LHCN-M2 (cell line): ENCODE measurements at places on chromosomes 1 and 21. TPM values are rescaled to one million over a fixed set of nuclear protein-coding genes. Genes with fewer than 3 reads are reported as not detected.

- DNase-seq = no peak
Measured at GRCh38 chr21:41876928-41877652, 2.1 kb downstream of the PRDM15 start.

GRCh38 chr1:100387657-100388350 lies 35.5 kb downstream of the CDC14A start:
- no peak for DNase-seq

DNA sequence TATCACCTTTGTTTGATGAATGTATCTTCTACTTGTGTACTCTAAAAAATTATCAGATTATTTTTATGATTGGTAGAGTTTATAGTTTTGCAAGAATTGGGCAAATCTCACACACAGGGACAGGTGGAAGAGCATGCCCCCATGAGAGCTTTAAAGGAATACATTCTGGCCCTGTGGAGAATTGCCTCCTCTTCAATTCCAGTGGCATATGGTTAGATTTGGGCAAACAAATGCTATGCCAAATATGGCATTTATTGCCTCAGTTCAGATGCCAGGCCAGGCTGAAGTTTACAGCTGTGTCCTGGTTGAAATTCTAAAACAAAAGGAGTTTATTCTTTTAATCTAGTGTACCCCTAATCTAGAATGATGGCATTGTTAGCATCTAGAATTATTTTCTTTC lies 162.4 kb upstream of the CACYBP start:
- DNase-seq = peak; percentile 58

DNA sequence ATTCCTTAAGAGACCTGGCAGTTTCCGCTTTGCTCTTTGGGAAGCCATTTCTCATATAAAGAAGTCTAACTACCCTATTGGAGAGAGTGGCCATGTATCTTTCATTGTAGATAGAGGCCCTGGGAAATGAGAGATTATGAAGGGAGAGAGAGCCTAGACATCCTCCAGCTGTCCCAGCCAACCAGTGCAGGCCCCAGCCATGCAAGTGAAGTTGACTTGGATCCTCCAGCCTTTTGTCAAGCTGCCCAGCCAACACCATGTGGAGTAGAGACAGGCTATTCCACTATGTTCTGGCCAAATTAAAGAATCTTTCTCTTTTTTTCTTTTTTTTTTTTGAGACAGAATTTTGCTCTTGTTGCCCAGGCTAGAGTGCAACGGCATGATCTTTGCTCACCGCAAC lies 7.1 kb upstream of the ANP32E start:
- no peak for DNase-seq

Gene TIAM1
- 11.6 and 18.1 TPM in 2 replicates for total RNA-seq

DNA sequence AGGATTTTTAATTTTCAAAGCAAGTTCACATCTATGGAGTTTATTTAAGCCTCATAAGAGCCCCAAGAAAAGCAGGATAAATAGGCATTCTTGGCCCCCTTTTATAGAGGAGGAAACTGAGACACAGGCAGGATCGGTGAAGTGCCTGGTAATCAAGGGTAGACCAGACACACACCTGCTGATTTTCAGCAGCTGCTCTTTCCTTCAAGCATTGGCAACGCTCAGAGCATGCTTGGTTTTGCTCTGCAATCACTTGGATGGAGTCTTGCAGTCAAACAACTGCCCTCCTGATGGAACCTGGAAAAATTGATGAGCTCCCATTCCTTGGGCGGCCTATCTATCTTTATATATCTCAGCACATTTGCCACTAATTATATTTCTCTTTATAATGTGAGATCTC lies 478.9 kb upstream of the CAMK1G start:
- no peak for DNase-seq

DNA sequence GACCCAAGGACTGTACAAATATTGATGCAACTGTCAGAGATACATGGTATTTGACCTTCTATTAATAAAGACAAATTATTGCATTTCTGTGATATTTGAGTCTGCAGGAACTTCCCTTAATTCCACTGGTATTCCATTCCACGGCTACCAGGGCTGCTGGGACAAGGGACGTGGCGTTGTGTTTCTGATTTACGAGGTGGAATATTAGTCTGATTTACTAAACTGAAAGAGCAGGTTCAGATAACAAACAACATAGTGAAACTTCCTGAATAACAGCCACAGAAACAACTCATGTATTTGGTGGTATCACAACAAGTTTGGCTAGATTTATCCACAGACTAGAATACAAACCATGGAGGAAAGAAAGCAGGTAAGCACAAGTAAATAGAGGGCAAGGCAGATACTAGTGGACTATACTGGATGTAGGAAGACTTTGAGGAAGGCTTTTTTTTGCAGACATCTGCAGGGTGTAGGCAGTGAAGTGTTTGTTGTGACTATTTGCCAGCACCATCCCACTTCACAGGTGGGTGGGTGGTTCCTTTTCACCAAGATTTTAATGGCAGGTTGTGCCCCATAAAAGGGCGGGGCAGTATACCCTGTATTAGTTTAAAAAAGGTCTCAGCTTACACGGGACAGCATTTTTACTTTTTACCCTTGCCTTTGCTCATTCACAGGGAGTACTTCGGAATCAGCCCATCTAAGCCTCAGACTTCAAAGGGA lies 100.4 kb downstream of the FGGY start:
- DNase-seq = no peak

Gene SH3BGR
- total RNA-seq = 2.1 and 4.2 TPM in 2 replicates

DNA sequence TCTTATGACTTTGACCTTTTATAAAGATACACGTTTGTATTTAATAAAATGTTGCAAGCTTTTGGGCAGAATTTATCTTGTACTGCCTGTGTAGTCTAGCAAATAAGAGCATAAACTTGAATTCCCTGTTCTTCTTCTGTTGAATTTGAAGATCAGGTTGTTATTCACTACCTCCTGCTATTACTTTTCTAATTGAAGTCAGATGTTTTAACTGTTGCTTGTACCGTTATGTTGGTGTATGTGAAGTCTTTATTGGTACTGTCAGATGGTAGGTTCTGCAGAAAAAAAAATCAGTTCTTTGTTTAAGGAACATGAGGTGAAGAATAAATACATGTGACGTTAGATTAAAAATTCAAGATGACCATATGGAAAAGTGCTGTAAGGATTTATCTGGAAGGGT lies 69.1 kb downstream of the DYRK1A start:
- DNase-seq = no peak

- DNase-seq = no peak
Measured at GRCh38 chr1:175219774-175220173, 27.2 kb upstream of the KIAA0040 start.

Gene NT5C1A
- not detected in 2 replicates for total RNA-seq

DNA sequence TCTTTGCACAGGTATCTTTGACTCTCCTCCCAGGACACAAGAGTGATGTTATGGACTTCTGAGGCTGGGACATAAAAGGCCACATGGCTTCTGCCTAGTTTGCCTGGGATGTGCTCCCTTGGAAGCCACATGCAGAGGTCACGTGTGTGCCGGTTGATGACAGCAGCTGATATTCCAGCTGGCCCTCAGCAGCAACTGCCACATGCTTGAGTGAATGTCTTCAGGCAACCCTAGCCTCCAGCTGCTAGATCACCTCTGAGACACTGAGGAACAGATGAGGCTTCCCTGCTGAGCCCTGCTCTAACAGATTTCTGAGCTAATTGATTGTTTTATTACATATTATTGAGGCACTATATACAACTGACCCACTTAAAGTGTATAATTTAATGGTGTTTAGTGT lies 11.6 kb upstream of the AKR7A3 start:
- DNase-seq = peak; percentile 13

Gene REG4
- not detected in 2 replicates for total RNA-seq

GRCh38 chr1:62263006-62263813 lies 56.0 kb downstream of the KANK4 start:
- DNase-seq = no peak

- DNase-seq = no peak
Measured at GRCh38 chr1:52592637-52593323, 9.4 kb upstream of the GPX7 start.

DNA sequence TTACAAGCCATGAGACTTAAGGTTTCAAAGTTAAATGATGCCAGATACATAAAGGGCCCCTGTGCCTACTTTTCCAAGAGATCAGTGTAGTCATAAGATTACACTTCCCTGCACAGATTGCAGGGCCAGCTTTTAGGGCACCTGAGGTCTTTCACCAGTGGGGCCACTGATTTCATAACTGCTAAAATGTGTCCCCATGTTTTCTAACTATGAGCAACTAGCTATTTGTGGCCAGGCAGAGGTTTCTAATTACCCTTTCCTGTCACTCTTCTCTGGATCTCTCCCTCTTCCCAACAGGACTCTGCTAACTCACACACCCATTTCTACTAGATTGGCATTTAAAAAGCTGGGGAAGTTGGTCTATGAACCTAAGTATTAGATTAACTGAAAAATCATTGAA lies 207.1 kb upstream of the SGIP1 start:
- no peak for DNase-seq

DNA sequence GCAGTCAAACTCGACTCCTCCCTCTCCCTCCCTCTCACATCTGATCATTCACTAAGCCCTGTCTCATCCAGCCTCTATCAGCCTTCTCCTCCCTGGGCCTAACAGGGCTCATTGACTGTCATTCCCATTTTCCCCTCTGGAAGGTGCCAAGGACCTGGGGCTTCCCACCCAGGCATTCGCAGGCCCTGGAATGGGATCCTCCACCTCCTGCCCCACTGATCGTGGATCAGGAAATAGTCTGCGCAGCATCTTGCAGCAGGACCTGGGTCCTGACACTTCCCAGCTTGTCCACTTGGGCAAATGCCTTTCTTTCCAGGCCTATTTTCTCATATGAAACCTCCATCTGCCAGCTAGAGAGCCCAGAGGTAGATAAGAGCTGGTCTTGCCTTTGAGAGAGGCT lies 71.2 kb upstream of the ZC3H12A start:
- DNase-seq = no peak

- DNase-seq = no peak
Measured at GRCh38 chr1:31957701-31958674, 19.8 kb upstream of the PTP4A2 start.
